Inflammatory macrophage treated with lipopolysaccharide for 1 hour (primary cell): ENCODE measurements at places on chromosomes 3 and 15.

- no peak for DNase-seq
Observed at GRCh38 chr3:174821477-174821876, 37.7 kb upstream of the NAALADL2 start.

DNA sequence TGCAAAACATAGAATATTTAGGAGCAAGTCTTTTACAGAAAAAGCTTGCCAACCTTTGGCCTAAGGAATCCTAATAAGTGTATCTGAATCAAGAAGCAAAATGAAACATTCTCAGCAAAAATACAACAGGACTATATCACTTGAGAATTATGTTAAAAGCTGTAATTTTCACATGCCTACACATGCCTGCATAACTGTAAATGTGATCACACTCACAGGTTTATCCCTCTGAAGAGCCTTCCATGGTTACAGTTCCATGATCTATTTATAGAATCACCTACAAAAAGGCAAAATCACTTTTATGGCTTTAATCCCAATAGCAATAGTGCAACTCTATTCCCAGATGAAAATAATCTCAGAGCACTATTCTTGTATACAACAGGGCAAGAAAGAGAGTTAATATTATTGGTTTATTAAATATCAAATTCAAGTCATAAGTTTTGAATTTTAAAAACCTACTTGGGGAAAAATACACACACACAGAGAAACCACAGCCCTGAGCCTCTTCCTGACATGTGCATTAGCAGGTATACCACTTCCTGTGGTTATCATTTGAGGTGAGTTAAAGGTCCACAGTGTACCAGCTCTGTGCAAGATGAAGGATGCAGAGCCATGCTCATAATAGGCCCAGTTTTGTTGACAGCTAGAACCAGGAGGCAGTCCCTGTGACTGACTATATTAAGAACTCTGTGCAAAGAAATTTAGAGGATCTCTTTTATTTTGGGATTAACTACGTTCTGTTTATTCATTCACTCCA, 252.5 kb upstream of the TGFBR2 start:
- DNase-seq, result no peak

GRCh38 chr3:125587039-125587648, 8.2 kb downstream of the OSBPL11 start:
- peak; percentile 12 for DNase-seq

DNA sequence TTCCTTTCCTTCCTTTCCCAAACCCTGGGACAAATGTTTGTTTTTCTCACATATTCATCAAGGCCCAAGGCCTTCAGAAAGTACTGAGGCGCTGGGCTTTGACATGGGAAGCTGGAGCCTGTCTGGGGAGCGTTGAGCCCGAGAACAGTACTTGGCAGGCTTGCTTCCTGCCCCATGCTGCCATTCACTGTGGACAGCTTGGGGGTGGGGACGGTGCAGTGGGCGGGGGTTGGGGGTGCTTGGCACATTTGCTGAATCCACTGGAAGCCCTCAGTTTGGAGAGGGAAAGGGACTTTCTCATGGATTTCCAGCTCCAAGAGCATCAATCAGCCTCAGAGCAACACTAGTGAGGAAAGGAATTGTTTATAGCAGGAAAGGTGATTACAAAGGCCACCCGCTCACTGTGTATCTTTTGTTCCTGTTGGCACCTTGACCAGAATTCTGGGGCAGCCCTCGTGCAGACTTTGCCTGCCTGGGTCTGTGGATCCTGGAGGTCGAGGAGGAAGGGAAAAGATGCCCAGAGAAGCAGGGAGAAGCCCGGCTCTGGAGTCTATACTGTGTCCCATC, 199.8 kb upstream of the RGMA start:
- no peak for DNase-seq

DNA sequence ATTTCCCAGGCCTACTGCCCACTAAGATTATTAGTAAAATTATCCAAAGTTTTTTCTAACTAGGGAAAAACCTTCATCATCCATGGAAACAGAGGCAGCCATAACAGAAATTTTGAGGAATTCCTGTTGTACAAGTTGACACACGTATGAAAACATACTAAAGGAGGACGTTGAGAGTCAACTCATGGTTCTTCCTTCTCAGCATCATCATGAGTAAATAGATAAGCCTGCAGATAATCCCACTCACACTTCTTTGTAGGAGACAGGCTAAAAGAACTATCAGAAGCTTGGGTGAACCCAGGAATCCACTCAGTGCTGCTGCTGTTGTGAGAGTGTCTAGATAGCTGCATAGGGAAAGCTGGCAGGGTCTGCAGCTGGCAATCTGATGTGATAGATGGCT, 694.8 kb upstream of the NR2F2 start:
- DNase-seq, result no peak

GRCh38 chr3:32413845-32414521, 22.3 kb downstream of the CMTM7 start:
- no peak for DNase-seq

- no peak for DNase-seq
Observed at GRCh38 chr3:31732548-31732947, 199.8 kb downstream of the STT3B start.

- DNase-seq, result no peak
Observed at GRCh38 chr3:99269606-99270351, 368.3 kb upstream of the DCBLD2 start.

- DNase-seq, result no peak
Observed at GRCh38 chr3:144314946-144315345, 343.3 kb downstream of the DIPK2A start.

- DNase-seq, result no peak
Observed at GRCh38 chr15:70752193-70752635, 11.1 kb downstream of the UACA start.

DNA sequence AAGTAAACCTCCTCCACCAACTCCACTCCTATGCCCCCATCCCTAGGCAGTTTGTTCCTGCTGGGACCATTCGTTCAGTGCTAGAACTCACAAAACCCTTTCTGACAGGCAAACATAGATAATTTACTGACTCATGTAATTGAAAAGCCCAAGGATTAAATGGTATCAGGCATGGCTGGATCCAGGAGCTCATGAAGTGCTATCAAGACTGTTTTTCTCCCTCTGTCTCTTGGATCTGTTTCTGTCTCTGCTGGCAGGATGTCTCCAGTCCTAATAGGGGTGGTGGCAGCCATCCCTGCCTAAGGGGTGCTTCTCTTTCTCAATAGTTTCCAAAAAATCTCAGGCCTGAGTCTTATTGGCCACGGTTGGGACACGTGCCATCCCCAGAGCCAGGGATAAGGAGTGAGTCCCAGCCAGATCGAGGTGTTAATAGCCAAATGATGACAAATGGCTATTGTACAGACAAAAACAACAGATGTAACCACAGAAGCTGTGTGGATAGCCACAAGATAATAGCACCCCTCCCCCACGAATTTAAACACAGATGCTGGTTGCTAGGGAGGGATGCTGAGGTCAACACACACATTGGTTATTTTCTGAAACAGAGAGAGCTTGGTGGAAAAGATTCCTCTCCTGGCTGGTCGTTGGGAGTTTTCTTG, 168.6 kb downstream of the SHQ1 start:
- no peak for DNase-seq

- DNase-seq, result no peak
Observed at GRCh38 chr15:80550219-80550907, 144.7 kb upstream of the ABHD17C start.

DNA sequence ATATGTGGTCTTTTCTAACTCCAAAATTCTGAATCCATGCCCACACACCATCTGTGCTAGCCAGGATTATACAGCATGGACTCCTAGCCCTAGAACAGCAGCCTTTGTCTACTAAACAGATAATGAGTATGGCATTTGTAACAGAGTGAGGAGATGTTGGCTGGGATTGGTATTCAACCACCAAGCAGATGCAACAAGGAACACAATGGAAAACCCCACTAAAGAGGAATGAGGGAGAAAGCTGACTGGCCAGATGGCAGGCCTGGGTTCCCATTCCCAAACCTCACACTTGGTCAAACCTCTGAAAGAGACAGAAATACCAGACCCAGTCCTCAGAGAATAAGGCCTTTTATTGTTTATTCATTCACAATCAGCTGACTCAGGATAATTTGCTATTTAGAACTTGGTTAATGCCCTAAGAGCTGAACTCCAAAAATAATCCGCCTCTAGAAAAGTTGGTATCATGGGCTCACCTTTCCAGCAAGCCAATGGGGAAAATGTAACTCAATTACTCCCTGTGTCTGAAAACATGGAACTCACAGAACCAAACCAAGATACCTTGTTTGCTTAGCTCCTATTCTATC, 145.6 kb downstream of the LRRC3B start:
- DNase-seq, result no peak

- DNase-seq, result no peak
Observed at GRCh38 chr3:147141516-147142288, 264.6 kb downstream of the ZIC4 start.

GRCh38 chr3:162236949-162237348, 740.3 kb downstream of the OTOL1 start:
- no peak for DNase-seq

DNA sequence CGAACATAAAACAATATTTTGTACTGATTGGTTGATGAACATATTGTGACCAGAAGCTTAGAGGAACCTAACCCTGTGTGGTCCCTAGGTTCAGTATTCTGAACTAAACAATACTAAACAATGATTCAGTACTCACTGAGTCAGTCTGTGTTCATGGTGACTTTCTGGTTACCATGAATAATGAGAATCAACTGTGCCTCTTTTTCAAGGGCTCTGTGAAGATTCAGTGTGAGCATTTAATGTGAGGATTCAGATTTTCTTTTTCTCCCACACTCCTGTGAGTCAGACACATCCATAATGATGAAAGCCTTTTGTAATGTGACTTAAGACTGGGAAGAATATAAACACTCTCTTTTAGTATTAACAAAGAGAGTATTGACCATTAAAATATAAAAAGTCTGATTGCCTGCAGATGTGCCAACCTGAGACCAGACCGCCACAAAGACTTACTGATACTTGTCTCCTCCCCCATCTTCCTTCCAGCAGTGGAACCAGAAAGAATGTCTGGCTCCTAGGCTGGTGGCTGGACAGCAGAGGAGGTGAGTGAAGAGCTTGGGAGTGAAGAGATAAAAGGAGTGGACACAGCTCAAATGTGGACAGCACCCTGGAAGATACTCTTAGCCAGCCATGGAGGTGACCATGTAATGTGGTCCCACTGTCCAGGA, 17.6 kb upstream of the ACTL6A start:
- DNase-seq, result peak; percentile 34

- DNase-seq, result no peak
Observed at GRCh38 chr3:88611826-88612326, 462.1 kb downstream of the C3orf38 start.

GRCh38 chr3:62284442-62284841, 88.9 kb downstream of the FEZF2 start:
- DNase-seq, result no peak

DNA sequence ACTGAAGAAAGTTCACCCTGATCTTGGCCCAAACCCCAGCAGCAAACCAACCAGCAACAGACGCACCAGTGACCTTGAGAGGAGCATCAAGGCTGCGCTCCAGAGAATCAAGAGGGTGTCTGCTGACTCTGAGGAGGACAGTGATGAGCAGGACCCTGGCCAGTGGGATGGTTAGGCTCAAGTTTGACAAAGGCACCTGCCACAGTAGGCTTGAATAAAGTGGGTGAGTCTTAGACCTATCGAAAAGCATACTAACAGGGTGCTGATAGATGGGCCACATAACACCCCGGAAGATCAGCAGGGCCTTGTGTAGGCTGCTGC, 23.9 kb downstream of the WHAMM start:
- DNase-seq, result no peak

DNA sequence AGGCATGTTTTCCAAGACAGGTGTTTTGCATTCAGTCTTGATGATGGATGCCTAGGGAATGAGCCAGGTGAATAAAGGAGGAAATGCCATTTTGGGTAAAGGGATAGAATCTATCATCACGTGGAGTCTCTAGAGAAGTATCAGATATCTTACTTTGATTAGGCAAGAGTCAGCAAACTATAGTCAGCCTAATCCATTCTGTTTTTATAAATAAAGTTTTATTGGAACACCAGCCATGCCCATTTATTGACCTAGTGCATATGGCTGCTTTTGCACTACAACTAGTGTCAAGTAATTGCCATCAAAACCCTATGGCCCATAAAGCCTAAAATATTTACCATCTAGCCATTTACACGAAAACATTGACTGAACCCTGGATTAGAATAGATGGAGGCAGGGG, 231.2 kb downstream of the SLC9A9 start:
- DNase-seq, result no peak

GRCh38 chr15:69973880-69974279, 123.8 kb downstream of the TLE3 start:
- DNase-seq, result no peak

DNA sequence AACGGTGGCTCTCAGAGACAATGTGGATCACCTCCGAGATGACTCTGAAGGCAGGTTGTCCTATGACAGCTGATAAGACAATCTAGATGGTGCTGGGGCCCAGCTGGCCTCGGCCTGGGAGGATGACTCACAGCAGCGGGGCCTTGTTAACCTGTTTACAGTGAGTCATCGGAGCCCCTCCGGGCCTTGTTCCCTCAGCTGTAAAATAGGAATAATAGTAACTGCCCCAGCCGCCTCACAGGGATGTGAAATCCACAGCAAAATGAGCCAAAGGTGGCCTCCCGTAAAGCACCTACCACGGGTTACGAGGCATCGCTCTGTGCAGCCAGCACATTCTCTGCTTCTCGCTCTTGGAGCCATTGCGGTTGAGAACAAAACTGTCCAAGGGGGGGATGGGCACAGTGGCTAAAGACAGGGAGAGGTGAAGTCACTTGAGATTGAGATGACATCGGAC, 88.6 kb upstream of the RASGRF1 start:
- DNase-seq, result no peak

- DNase-seq, result no peak
Observed at GRCh38 chr3:124976383-124976782, 41.8 kb upstream of the MUC13 start.

- no peak for DNase-seq
Observed at GRCh38 chr3:122921791-122922651, 105.5 kb downstream of the SEMA5B start.

DNA sequence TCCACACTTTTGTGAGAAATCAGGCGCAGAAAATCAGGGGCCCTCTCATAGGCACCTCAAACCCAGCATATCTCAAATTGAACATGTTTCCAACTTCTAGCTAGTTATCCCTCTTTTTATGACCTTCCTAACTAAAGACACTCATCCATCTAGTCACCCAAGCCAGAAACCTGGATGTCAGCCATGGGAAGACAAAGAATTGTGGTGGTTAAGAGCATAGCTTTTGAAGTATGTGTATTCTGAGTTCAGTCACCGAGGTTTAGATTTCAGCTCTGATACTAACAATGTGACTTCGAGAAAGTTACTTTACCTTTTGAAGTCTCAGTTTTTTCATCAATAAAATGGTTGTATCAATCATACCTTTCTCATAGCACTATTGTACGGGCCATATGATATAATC, 495.5 kb downstream of the NLGN1 start:
- no peak for DNase-seq

DNA sequence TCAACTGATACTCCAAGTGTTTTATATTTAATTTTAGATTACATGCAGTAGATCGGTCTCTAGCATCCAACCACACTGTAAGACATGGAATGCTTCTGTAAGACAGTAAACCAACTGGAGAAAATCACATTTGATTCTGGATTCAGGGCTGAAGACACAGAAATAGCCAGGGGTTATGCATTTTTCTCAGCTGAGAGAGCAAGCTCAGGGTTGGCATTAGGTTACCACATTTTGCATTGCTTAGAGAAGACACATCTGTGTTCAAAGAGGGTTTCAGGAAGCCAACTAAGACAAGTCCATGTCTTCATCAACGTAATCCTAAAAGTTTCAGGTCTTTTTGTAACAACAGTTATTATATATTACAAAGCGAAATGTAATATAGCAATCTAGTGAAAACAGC, 27.7 kb upstream of the UNC13C start:
- DNase-seq, result no peak
